ENCODE measurements at places on chromosomes 12 and 14. TPM values are rescaled to one million over a fixed set of nuclear protein-coding genes. Genes with fewer than 3 reads are reported as not detected.

DNA sequence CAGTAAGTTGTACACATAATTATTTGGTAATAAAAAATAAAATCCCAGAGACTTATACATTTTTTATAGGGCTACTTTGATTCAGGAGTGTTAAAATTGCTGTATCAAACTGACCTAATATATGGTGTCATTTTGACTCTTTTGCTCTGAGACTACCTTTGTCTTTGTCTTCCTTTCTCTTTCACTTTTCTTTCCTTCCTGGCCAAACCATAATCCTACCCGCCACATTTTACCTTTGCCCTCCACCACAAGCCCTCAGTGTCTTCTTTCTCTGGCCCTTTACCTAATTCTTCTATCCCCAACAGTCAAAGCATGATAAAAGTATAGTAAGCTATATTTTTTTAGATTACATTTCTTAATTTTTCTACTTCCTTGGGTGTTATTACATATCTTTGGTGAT is 62.0 kb downstream of the CAND1 start:
- DNase-seq, result no peak

- no peak for DNase-seq
Measured at GRCh38 chr14:58898655-58899316, 261.0 kb downstream of the DACT1 start.

GRCh38 chr12:5088586-5089264 is 45.0 kb downstream of the KCNA5 start:
- no peak for DNase-seq

DNA sequence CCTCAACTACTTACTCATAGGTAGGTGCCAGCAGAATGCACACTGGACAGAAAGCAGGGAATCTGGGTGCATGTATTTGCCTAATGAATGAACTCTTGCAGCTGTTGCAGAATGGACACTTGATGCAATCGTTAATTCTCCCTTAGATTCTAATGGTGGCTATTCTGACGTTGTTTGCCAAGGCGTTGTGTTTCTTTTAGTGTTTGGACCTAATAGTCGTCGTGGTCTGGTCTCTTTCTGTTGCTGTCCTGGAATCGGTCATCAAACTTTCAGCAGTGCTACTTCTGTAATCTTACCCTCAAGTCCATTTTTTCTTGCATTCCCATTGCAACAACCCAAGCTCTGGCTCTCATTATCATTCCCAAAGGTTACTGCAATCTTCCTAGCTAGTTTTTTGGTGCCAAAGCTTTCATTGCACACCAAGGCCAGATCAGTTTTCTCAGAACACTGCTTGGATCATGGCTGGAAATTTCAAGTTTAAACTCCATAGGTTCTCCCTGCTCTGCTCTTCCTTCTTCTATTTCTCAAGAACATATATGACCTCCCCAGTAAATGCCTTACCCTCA is 31.3 kb downstream of the BMP4 start:
- DNase-seq, result no peak

The TAS2R46 gene
- 1.1 TPM for total RNA-seq

The RAB15 gene
- total RNA-seq, result 5.2 TPM

The LBHD2 gene
- not detected for total RNA-seq

The PIWIL1 gene
- total RNA-seq, result not detected

GRCh38 chr12:24991209-24992049 is 42.5 kb upstream of the BCAT1 start:
- DNase-seq, result peak; percentile 67

The LIMA1 gene
- 11.5 TPM for total RNA-seq

The ZDHHC22 gene
- total RNA-seq, result not detected
